Stimulated activated CD4-positive, alpha-beta T cell treated with anti-CD3 and anti-CD28 coated beads, TNF-alpha, amount 100 ng/mL, for 48 hours (primary cell): ENCODE measurements at places on chromosomes 3 and 15.

DNA sequence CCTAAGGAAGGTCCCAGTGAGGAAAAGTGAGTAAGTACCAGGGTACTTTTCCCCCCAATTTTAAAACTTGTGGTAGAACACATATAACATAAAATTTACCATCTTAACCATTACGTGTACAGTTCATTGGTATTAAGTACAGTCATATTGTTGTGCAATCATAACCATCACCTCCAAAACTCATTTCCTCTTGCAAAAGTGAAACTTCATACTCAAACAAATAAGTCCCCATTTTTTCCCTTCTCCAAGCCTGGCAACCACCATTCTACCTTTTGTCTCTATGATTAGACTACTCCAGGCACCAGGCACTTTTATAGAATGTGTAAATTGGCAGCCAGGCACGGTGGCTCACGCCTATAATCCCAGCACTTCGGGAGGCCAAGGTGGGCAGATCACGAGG, 12.2 kb downstream of the PRC1 start:
- DNase-seq: no peak

GRCh38 chr3:39870706-39871105, 61.3 kb downstream of the MYRIP start:
- DNase-seq: no peak

DNA sequence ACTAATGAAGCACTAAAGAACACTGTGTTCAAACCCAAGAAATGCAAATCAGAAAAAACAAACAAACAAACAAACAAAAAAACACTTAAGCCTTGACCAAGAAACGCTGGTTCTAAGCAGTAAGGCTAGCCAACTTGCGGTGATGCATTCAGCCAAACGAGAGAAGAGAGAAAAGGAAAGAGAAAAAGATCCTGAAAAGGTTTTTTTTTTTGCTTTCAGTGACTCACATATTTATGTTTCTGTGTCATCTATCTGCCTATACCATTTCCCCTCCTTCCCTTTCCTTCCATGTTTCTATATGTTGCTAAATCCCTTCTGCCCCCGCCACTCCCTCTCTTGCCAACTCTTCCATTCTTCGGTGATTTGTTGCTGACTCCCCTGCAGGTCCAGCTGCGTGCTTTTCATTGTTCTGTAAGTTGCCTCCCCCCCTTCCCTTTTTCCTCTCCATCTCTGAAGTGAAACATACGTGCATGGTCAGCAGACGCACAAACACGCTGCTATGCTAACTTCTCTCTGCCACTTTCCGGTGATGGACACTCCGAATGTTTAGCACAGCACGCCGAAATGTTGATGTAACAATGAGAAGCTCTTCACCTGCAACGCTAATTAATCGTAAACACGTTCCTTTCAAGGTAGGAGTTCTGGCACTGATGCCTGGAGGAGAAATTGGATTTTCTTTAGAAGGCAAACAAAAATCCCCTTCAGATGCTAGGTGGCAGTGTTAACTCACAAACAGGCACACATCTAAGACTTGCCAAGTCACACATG, 154.4 kb downstream of the TUSC7 start:
- no peak for DNase-seq

GRCh38 chr3:83715307-83715706, 1243.5 kb upstream of the CADM2 start:
- no peak for DNase-seq

DNA sequence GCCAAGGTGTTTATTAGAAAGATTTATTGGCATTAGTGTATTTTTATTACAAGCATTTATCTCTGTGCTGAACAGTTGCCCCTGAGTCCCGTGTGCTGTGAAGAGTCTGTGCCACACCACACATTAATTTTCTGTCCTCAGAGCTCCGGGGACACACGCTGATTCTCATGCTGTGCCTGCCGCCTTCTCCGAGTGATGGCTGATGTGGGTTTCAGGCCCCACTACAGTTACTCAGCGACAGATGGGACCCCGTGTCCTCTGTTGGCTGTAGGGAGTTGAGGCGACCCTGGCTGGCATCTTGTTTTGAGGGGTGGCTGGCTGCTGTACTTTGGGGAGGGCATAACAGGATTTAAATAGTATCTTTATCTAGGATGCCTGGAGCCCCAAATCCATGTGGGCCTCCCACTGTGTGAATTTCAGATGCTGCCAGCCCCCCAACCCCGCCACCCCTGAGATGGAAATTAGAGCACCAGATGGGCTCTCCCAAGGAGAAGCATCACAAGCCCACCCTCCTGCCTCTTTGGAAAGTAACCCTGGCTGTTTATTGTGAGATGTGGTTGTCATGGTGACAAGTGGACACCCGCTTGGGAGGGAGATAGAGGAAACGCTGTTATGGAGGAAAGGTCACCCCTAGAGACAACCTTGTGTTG, 185.6 kb downstream of the APBA2 start:
- DNase-seq: no peak

DNA sequence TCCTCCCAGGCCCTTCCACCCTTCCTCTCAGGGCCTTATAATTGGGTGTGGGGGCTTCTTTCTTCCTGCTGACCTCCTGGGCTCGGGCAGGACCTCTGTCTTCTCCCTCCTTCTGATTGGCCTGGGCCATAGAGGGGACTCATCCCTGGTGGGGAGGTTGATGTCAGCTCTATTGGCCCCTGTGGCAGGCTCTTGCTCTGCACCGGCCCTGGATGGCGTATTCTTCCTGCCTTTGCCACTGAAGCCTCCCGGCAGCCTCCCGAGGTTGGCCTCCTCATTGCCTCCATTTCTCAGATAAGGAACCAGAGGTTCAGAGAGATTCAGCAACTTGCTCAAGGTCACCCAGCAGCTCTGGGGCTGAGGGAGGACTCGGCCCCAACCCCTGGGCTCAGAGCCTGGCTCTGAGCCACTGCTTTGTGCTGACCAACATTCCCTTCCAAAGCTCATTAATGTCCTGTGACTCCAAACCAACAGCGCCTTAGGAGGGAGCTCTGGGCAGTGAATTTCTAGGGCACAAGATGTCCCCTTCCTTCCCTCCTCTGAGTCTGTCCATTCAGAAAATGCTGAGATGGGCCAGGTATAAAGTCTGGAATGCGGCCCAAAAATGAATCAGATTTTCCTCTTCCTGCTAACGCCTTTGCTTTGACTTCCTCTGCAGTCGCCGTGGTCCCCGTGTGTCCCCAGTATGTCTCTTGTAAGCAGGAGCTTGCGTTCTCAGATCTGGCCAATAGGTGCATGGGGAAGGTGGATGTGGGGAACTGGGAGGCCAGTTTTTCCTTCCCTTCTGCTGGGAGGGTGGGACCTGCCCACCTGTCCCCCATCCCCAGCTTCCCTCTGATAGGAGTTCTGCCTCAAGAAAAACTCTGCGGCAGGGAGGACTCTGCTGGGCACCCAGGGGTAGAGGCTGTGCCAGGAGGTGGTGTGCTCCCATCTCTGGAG, 74.2 kb downstream of the HMCES start:
- DNase-seq: no peak

- no peak for DNase-seq
Observed at GRCh38 chr3:134460965-134461364, 24.8 kb downstream of the ANAPC13 start.

DNA sequence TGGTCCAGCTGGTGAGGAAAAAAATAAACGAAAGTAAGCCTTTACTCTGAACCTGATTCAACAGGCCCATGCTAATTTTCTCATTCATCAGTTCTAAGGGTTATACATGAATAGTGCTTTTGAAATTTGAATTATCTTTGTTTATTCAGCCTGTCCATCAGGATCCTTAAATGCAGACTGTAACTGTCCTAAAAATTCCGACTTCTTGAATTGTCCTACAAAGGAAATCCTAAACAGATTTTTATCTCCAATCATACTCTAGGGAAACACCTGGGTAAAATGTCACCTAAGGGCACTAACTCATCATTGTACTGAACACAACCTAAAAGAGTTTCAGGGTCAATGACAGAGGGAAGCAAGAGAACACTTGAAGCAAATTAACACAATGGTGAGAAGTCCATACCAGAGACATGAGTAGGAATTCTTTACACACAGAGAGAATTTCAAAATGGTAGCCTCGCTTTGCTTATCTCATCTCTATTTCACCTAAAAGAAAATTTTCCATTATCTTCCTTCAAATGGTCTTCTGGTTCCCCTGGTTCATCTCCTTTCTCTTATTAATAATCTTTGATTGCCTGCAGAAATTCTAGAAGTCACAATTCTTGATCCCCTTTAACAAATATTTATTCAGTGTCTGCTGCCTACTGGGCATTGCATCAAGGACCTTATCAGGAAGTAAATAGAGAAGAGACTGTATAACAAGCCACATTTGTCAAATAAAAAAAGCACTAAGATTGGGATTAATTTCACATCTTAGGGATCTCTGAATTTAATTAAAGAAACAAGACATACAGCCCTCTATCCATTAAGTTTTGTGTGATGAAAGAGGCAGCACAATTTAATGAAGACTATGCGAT, 182.7 kb downstream of the MEIS2 start:
- no peak for DNase-seq

DNA sequence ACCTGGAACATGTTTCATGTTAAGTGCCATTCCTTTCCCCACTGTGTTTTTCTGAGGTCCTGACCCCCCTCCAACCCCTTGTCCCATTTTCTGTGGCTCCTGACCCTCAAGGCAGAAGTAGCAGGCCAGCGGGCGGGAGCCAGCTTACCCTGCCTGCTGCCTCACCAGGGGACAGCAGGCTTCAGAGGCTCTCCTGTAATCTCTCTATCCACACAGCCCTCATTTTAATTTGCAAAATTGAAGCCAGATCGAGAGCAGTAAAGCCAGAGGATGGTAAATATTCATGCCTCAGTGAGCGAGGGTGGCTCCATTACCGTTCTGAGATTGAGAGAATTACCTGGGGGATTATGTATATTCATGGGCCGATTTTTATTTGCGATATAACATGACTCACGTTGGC, 147.6 kb downstream of the DNAJB8 start:
- no peak for DNase-seq

- no peak for DNase-seq
Observed at GRCh38 chr3:169305460-169305859, 358.1 kb downstream of the MECOM start.

DNA sequence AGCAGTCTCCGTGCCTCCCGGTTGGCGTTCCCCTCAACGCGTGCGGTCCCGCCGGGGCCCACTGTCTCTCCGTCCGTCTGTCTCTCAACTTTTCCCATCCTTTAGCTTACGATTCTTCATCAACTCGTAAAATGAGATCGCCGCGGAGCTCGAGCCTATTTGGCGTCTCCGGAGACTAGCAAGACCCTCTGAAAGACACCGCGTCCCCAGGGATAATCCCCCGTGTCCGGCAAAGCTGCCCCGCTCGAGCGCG, 3.4 kb downstream of the GATA2 start:
- DNase-seq: no peak

- no peak for DNase-seq
Observed at GRCh38 chr15:100601617-100602063, 344 bp downstream of the LINS1 start.

GRCh38 chr15:51049081-51049480, 45.6 kb downstream of the TNFAIP8L3 start:
- DNase-seq: no peak

DNA sequence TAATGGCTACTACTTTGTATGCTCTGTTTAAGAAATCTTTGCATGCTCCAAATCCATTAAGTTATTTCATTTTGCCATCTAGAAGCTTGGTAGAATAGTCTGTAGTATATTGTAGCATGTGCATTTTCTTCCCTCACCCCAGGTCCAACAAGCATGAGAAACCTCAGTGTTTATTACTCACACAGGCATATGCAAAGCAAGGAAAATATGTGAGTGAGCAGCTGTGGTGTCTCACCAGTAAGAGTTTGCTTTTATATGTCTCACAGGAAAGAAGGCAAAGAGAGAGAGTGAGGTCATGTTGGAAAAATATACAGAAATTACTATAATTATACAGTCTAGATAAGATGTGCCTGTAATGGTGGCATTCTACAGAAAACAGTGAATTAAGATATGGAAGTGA, 312.5 kb downstream of the C3orf38 start:
- no peak for DNase-seq

GRCh38 chr15:39777496-39777895, 5.1 kb downstream of the FSIP1 start:
- no peak for DNase-seq

DNA sequence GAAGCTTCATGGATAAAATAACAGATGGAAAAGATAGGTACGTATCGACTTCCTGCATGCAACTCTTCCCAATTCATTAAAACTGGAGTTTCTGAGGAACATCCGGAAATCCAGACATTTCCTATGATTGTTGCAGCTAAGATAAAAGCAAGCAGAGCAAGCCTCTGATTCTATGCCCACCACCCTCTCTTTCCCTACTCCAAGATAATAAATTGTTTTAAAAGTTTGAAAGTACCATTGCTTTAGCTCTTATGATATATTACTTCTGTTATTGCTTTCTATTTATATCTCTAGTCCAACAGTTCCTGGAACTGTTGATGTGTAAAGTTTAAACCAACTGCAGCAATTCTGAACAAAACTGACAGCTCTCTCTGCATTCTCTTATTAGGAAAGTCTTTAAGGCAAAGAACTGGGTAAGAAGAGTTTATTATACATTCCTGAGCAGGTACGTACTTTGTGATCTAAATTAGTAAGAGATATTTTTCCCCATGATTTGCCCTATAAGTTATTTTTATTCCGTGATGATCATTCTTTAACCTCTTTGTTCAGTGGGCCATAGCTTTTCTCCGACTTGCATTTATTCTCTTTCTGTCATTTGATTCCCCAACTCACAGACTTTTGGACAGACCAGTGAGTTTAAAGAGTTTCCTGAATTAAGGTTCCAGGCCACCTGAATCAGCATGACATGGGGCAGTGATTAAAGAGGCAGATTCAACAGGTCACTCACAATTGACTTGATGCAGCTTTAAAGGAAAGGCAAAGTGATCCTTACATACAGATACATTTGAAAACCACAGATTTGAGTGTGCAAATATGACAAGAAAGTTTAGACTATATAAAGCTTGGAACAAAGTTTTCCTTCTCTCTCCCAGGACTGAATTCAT, 94.2 kb upstream of the THRB start:
- no peak for DNase-seq

GRCh38 chr3:141236361-141236760, 4.7 kb downstream of the PXYLP1 start:
- no peak for DNase-seq

DNA sequence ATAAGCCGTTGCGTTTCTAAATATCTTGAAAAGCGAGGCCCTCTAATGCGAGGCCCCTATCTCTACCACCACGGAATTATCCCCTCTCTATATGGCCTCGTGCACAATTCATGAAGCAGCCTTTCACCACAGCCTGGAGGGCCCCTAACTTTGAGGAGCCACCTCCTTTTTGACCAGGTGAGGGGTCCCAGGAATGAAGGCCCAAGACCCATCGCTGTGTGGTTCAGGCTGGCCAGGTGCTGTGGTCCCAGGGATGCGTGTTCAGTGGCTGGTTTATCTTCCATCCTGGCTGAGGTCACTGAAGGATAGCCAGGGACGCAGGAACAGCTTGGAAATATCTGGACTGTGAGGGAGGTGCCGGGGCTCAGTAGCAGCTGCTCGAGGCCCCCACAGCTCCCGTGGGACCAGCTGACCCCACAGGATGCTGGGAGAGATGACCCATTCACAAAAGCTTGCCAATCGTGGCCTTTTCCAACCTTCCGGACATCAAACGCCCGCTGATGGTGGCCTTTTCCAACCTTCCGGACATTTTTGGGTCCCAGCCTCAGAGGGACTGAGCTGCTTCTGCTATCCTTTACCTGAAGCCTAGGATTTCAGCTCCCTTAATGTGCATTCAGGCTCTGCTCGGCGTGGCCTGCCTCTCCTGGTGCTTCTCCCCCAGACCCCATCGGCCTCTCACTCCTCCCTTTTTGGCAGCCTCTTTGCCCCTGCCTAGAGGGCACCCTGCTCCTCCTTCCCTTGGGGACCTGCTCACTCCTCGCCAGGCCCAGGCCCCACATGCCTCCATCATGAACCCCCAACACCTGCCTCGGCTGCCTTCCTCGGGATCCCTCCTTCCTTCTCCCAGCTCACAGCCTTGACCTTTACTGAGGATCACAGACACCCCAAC, 140.9 kb downstream of the CHSY1 start:
- no peak for DNase-seq
